ENCODE measurements at places on chromosomes 4 and X.

DNA sequence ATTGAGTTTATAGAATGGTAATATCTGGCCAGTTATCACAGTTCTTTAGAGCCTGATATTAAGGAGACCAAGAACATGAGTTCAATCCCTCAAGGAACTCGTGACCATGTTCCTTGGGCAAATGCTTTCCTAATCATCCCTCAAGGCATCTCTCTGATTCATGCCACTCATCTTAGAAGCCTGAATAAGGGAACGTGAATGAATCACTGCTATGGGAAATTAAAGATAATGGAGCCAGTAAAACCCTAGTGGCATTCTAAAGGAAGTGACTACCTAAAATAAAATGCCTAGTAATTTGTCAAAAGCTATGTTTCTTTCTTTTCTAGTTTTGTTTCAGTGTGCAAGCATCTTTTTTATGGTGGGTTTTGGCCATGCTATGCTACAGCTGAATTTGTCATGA lies 1161.3 kb downstream of the C4orf33 start:
- no peak for DNase-seq

DNA sequence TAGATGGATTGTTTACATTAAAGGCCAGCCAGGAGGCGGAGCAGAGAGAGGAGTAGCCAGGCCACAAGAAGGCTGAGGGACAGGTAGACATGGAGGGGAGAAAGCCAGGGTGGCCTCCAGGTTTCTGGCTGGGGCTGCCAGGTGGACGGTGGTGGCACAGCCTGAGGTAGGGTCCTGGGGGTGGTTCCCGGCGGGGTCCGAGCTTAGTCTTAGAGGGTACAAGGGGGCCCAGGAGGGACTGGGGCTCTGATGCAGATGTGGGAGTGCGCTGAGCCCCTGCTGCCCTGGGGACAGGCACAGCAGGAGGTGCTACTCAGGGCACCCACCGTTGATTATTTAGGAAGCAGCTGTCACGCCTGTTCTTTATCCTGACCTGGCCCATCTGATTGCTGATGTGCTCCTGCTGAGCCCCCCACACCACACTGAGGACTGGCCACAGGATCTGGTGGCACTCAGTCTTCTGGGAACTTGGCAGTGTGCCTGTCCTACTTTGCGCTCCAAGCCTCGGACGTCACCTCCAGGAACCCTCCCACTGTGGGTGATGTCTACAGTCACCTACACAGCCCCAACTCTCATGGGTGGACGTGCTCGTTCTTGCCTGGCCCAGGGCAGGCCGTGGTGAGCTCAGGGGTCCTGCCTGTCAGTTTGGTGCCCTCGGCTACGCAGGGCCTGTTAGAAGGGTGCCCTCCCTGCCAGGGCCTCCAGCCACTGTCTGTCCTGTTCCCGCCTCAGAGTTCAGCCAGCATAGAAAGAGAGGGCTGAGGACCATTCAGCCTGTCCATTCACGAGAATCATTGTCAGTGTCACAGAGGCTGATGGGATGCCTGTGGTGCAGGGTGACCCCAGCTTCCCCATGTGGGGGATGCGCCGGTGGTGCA lies 12.0 kb downstream of the WFS1 start:
- no peak for DNase-seq

GRCh38 chrX:111585337-111585736 lies 73.9 kb downstream of the SERTM2 start:
- no peak for DNase-seq

GRCh38 chr4:81180916-81181315 lies 34.1 kb downstream of the PRKG2 start:
- no peak for DNase-seq

- DNase-seq, result no peak
These were observed 26.1 kb downstream of the PALLD start for GRCh38 chr4:168522829-168523489.

DNA sequence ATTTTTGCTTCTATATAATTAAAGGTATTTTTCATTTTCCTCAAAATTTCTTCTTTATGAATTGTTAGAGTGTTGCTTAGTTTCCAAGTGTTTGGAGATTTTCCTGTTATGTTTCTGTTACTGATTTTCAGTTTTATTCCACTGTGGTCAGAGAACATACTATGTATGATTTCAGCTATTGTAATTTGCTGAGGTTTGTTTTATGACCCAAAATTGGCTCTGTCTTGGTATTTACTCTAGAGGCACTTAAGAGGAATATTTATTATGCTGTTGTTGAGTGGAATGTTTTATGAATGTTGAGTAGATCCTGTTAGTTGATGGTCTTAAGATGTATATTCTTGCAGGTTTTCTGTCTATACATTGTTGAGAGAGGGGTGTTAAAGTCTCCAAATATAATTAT lies 263.5 kb downstream of the PABPC4L start:
- no peak for DNase-seq
